ENCODE measurements at places on chromosomes 5 and 9.

GRCh38 chr9:92633614-92634278 is 36.2 kb downstream of the IPPK start:
- DNase-seq: no peak

DNA sequence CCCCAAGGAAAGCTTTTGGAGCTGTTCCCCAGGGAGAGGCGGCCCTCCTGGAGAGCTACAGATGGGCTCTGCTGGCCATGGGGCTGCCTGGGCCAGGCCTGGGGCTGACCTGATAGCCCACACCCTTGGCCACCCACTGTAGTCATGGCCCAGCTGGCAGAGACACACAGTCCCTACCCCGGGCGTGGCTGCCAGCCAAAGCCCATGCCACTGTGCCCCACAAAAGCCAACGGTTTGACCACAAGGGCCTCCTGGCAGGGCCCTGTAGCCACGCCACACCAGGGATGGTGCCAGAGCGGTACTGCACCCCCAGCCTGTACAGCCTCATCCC is 15.2 kb downstream of the NACC2 start:
- no peak for DNase-seq

- no peak for DNase-seq
Measured at GRCh38 chr5:135894789-135895188, 852 bp downstream of the IL9 start.

DNA sequence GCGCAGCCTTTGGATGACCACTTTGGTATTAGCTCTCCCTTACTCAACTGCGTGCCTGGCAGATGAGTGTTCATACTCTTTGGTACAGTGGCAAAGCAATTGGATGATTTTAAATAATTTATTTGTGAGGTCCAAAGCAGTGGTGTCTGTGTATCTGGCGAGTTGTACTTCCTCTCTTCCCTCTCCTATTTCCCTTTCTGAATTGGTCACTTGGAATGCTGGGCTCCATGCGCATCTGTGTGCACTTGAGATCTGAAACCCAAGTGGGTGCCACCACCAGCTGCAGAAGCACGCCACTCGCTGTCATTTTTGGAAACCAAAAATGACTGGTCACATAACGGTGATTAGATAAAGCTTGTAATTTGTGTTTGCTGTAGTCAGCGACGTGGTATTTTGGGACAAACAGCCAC is 386.0 kb upstream of the KLF4 start:
- no peak for DNase-seq

GRCh38 chr9:99253134-99253533 is 31.1 kb downstream of the SEC61B start:
- no peak for DNase-seq

- DNase-seq: no peak
Measured at GRCh38 chr5:171837522-171837921, 51.9 kb downstream of the SMIM23 start.

DNA sequence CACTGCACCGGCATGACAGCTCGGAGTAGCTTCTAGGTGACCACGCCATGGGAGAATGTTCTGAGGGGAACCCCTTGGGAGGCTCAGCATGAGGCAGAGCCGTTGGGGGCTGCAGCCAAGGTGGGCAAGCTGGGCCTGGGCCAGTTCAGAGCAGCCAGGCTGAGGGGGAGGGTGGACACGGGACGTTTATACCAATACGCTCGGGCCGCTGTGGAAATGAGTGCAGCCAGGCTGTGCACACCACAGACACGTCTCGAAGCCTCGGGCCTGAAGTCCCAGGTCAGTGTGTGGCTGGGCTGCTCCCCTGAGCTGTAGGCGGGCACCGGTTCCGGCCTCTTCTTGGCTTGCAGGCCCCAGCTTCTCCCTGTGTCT is 28.9 kb upstream of the SLC12A7 start:
- no peak for DNase-seq

GRCh38 chr5:32852535-32852934 is 141.4 kb downstream of the NPR3 start:
- DNase-seq: no peak

DNA sequence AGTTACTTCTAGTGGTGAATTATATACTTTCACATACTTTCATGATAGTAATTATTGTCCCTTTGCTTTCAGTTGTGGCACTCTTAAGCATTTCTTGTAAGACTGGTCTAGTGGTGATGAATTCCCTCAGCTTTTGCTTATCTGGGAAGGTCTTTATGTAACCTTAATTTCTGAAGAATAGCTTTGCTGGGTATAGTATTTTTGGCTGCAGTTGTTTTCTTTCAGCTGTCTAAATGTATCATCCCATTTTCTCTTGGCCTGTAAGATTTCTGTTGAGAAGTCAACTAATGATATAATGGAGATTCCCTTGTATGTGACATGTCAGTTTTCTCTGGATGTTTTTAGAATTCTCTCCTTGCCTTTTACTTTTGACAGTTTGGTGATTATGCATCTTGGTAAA is 41.0 kb downstream of the TMEM38B start:
- DNase-seq: no peak

GRCh38 chr5:172728481-172729241 is 42.3 kb downstream of the DUSP1 start:
- DNase-seq: no peak

DNA sequence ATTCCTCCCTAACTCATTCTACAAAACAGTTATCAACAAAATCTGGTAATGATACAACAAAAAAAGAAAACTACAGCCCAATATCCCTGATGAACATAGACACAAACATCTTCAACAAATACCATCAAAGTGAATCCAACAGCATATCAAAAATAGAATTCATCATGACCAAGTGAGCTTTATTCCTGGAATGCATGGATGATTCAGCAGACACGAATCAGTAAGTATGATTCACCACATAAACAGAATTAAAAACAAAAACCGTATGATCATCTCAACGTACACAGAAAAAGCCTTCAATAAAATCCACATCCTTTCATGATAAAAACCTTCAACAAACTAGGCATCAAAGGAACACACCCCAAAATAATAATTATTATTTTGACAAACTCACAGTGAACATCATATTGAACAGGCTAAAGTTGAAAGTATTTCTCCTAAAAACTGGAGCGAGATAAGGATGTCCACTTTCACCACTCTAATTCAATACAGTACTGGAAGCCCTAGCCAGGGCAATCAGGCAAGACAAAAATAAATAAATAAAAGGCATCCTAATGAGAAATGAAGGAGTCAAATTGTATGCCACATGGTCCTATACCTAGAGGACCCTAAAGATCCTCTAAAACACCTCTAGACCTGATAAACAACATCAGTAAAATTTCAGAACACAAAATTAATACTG is 305.1 kb upstream of the RGMB start:
- no peak for DNase-seq
